ENCODE measurements at places on chromosomes 2 and 18. TPM values are rescaled to one million over a fixed set of nuclear protein-coding genes. Genes with fewer than 3 reads are reported as not detected.

DNA sequence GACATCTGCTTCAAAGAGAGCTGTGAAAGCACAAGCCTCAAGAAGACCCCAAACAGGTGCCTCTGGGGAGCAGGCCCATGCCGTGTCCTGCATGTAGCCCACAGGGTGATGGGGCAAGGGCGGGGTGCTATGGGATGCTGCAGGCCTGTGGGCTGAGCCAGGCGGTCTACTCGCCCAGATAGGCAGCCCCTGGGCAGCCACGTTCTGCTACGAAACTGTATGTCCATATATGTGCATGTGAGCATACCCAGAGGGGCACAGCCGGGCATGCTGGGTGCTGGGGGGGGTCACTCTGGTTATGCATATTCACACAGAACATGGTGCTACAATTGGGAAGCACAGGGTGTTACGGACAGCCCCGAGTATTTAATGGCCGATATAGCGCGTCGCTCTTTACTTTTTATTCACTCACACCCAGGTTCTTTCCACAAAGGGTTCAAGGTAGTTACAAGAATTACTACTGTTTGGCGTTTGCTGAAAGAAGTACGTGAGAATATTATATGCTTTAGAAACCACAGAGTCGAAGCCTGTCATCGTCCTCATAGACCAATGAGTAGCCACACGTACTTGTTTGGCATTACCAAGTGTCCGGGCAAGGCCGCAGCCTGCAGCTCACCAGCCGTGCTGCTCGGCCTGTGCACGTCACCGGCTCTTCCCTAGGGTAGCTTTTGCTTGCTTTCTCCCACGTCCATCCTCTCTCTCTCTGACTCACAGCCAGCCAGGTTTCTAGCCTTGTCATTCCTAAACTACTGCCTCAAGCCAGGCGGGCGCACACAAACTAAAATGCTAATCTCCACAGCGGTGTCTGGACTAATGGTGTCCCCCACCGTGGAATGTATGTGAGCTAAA lies 14.4 kb downstream of the MTERF4 start:
- no peak for DNase-seq

DNA sequence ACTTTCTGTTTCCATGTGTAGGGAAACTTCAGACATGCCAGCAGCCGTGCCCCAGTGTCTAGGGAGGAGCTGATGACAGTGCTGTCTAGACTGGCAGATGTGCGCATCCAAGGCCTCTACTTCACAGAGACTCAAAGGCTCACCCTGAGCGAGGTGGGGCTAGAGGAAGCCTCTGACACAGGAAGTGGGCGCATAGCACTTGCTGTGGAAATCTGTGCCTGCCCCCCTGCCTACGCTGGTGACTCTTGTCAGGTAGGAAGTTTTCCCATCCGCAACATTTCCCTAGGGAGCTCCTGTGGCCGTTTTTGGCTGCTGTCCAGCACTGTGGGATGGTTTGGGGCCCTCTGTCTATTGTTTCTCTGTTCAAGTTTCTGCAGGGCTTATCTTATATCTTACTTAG lies 143.1 kb upstream of the TTC39C start:
- no peak for DNase-seq

- no peak for DNase-seq
These were observed 283.1 kb downstream of the CELF4 start for GRCh38 chr18:37282386-37283037.

- no peak for DNase-seq
These were observed 89.6 kb downstream of the ACTR3 start for GRCh38 chr2:113979191-113980128.

HTR2B gene
- 12.2 TPM for polyA plus RNA-seq

All from renal pelvis (tissue), 12 donors.